ENCODE measurements at places on chromosomes 1 and 21.
A peak's percentile ranks its signal among the peaks of the same experiment; 100 is the strongest.

DNA sequence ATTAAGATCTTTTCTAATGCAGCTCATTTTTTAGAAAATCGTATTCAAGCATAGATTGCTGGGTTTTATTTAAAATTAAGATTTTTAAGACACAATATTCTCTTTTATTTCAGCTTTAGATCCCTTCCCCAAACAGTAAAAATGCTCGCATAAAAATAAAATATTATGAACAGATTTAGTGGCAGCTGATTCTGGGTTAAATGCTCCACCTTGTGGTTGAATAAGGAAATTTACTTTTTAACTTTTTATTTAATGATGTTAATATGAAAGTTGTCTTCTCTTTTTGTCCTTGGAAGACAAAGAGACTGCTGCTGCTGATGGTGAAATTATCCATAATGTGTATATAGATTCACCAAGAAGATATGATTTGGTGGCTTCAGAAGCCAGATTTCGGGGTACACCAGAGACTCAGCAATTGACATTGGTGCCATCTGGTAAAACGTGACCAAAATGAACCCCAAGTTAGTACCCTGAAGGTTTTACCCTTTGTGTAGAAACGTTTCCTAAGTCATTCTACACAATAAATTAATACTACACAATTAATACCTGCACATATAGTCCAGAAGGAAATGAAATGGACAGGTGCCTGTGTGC lies 128.0 kb downstream of the ADAMTS1 start:
- DNase-seq: no peak

DNA sequence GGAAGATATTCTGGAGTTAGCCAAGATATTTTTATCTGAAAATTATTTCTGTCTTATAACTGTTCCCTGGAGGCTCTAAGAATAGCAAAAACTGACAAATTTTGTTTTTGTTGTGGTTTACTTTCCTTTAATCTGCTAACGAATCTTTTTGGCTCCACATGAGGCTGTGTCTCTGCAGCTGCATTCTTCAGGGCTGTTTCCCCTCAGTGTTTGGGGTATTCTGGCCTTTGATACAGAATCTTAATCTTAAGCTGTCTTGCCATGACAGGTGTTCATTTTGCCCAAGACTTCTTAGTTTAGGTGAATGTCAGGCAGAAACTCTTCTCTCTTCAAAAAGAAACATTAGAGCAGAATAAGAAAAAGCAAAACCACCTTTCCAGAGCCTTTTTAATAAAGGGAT lies 83.8 kb downstream of the GABPA start:
- DNase-seq: no peak

DNA sequence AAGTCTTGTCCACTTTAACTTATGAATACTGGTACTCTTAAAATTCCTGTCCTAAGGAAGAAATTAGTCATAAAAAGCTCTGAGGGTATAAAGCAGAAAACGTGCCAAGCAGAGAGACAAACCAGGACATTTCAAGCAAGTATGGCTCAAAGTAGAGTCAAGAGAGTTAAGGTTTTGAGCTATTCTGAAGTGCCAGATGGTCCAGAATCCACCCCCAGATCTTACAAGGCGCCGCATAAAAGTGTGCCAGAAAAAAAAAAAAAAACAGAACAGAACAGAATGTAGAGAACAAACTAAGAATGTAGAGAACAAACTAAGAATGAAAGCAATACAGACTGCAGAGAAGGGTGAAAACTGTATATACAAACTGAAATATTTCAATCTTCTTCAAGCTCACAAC lies 12.5 kb downstream of the EPS15 start:
- no peak for DNase-seq

- no peak for DNase-seq
Observed at GRCh38 chr21:36021251-36021837, 39.0 kb downstream of the SETD4 start.

- DNase-seq: no peak
Observed at GRCh38 chr1:36091141-36091540, 2.4 kb downstream of the ADPRS start.

- DNase-seq: peak; percentile 65
Observed at GRCh38 chr1:91404151-91405012, at the start of gene HFM1. TSS of gene HFM1 (minus strand) at chr1:91404837. CDS start at chr1:91401082, 3,755 bp downstream.

DNA sequence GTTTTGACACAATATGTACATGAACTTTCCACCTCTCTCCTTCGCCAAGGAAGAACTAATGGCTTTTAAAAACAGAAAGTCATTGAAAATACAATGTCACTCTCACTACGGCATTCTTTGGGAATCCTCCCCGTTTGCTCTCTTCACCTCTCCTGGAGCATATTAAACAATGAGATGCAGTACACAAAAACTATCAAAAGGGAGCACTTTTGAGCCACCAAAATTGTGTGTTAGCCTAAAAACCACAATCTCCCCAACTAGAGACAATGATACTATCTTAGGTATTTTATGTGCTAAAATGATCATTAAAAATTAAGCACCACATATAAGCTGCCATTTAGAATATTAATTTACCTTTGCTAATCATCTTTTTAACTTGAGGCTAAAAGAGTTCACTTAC lies 425.5 kb downstream of the KCTD3 start:
- DNase-seq: peak; percentile 2

DNA sequence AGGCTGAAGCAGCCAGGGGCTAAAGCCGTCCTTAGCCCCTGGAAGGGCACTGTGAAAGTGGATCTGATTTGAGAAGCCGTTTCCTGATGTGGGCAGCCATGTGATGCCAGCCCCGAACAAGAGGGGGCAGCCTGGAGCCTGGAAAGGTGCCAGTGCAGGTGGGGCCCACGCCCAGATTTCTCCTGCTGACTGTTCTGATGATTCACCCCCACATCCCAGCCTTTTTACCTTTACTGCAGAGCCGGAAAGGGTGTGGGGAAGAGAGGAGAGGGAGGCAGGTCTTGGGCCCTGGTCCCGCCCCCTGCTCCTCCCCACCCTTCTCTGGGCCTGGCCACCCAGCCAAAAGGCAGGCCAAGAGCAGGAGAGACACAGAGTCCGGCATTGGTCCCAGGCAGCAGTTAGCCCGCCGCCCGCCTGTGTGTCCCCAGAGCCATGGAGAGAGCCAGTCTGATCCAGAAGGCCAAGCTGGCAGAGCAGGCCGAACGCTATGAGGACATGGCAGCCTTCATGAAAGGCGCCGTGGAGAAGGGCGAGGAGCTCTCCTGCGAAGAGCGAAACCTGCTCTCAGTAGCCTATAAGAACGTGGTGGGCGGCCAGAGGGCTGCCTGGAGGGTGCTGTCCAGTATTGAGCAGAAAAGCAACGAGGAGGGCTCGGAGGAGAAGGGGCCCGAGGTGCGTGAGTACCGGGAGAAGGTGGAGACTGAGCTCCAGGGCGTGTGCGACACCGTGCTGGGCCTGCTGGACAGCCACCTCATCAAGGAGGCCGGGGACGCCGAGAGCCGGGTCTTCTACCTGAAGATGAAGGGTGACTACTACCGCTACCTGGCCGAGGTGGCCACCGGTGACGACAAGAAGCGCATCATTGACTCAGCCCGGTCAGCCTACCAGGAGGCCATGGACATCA lies at the start of gene SFN:
SFN (plus strand) TSS at position 369 of the 904 bp plus-strand sequence; CDS start at position 433, 64 bp downstream.
- peak; percentile 62 for DNase-seq

DNA sequence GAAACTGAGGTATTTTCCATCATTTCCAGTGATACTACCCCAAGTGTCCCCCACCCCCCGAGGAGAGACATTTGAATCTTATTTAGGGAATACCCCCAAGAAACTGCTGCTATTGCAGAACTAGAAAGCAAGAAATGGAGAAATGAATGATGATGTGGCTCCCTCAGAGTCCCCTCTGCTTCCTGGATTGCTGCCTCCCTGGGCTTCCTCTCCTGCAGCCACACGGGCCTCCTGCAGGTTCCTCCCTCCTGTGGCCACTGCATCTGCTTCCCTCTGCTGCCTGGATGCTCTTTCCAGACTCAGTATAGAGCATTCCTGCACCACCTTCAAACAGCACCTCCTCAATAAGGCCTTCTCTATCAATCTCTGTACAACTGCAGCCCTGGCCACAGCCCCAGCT lies 69.3 kb downstream of the SLC25A24 start:
- DNase-seq: no peak

- DNase-seq: no peak
Observed at GRCh38 chr21:44996983-44997936, 57.4 kb downstream of the SLX9 start.

- no peak for DNase-seq
Observed at GRCh38 chr1:1550087-1550486, 9.7 kb upstream of the TMEM240 start.

DNA sequence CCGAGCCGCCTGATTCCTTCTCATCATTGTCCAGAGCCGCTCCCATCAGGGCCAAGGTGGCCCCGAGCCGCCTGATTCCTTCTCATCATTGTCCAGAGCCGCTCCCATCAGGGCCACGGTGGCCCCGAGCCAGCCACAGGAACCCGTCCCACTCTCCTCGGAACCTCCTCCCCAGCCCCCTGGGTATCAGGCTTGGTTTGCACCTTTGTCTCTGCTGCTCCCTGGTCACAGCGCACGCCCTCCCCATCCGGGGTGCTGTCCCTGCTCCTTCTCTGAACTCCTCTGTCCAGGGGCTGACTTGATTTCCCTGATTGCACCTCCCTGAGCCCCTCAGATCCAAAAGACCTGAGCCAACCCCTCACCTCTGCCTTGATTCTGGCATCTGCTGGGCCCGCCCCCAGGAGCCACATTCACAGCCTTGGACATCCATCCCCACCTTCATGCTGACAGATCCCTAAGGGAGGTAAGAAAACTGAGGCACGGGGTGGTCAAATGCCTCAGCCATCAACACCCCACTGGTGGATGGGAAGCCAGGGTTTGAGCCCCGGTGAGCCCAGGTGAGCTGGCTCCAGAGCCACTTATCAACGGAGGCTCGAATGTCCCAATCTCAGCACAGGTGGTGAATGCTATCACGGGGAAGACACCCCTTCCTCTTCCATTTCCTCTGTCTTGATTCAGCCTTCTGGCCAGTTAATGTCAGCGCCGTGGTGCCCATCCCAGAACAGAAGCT lies 25.6 kb upstream of the COL18A1 start:
- DNase-seq: no peak

DNA sequence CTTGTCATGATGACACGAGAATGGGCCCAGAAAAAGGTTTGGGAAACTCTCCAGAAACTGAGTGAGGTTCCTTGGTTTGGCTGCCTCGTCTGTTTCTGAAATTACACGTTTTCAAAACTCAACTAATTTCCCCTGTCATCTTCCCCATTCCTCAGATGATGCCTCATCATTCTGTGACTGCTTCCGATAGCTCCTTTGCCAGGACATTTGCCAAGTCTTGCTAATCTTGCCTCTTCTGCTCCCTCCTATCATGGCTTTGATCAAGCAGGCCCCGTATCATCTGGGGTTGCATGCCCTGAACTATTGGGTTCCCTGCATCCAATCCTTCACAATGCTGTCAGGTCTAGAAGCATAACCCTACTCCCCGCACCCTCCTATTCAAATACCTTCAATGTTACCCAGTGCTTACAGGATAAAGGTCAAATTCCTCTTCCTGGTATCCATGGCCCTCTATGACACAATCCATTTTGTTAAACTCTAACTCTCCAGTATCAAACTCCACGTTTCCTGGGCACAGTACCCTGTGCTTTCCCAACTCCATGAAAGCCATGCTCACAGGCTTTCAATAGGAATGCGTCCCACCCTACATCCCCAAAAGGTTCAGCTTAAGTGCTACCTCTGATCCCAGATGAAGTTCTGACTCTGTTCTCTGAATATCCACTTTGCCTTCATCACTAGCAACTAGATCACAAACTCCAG lies 22.2 kb upstream of the TMEM200B start:
- no peak for DNase-seq
